ENCODE measurements at places on chromosomes 12 and 14.
A peak's percentile ranks its signal among the peaks of the same experiment; 100 is the strongest.

DNA sequence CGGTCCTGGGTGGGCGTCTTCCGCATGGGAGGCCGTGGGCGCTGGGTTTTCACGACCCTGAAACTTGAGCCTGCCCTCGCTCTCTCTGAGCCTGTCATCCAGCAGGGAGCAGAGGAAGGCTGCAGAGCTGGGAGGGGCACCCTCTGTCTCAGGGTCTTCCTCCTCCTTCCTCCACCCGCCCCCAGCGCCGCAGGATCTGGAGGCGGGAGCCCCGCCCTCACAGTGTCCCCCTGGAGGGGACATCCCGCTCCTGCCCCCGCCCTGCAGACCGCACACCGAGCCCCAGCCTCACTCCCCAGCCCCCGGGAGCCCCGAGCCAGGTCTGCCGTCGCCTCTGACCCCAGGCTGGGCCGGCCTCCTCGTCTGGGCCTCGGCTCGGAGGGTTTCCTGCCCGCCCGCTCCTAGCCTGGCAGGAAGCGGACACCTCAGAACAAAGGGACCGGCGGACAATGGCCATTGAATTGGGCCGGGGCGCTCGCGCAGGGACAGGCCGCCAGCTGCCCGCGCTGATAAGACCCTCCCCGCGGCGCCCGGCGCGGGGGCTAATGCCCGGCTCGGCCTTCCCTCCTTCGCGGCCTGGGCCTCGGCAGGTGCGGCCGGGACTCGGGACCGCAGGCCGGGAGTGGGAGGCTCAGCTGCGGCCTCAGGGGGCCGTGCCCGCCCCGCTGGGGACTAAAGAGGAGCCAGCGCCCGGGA is 15.3 kb upstream of the NUDT14 start:
- no peak for DNase-seq

DNA sequence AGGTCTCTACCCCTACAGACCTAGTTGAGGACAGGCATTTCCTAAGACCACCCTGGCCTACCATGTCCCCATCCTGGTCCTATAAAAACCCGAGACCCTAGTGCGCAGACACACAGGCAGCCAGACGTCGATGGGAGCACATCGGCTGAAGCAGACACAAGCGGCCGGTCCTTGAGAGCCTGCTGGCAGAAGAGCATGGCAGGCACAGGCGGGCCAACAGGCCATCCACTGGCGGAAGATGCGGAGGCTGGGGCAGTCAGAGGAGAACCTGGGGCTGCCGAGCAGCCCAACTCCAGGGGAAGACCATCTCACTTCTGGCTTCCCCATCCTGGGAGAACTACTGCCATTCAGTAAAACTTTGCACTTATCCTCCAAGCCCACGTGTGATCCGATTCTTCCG is 396.8 kb downstream of the AEBP2 start:
- DNase-seq = no peak

DNA sequence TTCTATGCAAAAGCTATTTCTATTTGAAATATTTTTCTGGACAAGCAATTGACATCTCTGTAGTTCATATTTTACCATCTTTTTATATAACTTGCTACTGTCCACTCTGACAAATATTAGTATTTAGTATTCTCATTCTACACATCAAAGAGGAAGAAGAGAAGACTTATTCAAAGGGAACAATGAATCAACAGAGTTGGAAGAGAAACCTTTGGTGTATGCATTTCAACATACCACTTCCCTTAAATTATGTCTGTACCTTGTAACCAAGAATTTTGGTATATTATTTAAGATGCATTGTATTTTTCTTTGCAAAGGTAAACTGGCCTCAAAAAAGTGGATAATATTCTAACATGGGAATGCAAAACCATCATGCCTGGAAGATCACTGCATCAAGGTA is 72.1 kb upstream of the DUSP6 start:
- no peak for DNase-seq

- DNase-seq = no peak
These were observed 182.2 kb upstream of the FBXO33 start for GRCh38 chr14:39614297-39614923.

- DNase-seq = no peak
These were observed 28.7 kb downstream of the NELL2 start for GRCh38 chr12:44847403-44847802.

DNA sequence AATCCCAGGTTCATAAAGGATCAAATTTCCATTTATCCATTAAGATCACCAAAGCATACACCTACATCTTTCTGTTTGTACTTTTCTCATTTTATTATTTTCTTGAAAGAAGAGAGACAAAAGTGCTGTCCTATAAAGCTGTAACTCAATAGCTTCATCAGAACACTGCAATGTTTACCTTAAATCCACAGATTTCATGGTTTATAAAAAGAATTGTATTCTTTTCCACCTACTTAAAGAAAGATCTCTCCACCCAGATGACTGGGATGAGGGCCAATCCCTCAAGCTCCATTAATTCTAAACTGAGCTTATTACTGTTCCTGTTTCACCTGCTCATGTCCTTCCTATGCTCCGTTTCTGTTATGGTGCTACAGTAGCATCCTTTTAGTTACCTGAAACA is 470.6 kb downstream of the BCAT1 start:
- no peak for DNase-seq

DNA sequence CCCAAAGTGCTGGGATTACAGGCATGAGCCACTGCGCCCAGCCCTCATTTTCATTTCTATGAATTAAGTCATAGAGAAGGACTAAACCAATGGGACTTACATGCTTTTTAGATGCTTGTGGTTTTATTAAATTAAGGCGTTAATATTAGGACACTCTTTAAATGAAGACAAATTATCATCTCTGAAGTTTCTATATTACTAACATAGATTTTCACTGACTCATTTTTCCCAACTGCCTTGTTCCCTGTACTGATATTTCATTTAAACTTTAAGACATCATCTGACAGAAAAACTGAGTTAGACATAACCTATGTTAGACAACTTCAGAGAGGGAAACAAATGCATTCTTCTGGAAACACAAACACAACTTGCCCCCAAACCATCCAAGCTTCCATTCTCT is 99.8 kb downstream of the BTG1 start:
- no peak for DNase-seq

DNA sequence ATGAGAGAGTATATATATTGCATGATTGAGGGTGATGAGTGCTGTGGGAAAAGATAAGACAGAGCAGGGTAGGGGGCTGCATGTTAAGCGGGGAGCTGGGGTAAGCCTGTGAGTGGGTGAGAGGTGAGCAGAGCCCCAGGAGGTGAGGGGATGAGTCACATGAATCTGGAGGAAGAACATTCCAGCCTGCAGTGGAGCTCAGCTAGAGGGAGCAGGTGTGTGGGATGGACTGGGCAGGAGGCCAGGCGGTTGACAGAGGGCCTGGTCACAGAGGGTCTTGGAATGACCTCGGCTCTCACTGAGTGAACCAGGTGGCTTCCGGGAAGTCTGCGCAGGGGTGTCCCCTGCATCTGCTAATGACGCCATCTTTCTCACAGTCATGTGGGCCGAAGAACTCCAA is 44.4 kb downstream of the GIT2 start:
- DNase-seq = no peak

DNA sequence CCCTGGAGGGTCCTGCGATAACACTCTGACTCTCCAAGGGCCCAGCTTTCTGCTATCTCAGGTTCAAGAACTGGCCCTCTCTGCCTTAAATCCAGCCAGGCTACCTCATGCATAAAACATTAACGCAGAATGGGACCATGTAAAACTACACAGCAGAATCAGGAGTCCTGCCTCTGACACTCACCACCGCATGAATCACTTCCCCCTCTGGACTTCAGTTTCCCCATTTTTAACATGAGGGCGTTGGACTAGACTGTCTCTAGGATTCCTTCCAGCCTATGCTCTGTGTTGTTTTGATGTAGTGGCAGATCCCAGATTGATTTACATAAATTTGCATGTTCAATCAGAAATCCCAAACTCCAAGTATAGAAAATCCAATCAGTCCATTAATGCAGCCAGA is 3.3 kb downstream of the NCKAP5L start:
- no peak for DNase-seq

- no peak for DNase-seq
These were observed 527.2 kb downstream of the NRXN3 start for GRCh38 chr14:78697341-78697740.

GRCh38 chr12:105206686-105207374 is 29.1 kb downstream of the APPL2 start:
- DNase-seq = no peak

GRCh38 chr14:81382517-81383225 is 17.5 kb downstream of the STON2 start:
- no peak for DNase-seq

DNA sequence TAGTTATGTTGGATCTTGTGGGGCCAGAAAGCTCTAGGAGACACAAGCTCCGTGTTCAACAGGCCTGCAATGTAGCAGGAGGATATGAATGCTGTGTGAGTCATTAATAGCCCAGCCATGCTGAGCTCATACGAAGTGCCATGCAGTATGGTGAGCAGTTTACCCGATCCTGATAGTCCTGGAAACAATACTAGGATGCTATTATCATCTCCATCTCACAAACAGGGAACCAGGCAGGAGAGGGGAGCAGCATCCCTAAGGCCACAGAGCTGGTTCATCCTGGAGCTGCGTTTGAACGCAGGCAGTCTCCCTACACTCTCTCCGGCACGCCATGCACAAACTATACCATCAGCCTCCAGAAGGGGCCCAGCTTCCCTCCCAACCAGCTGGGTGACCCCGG is 20.5 kb downstream of the TTC7B start:
- no peak for DNase-seq

GRCh38 chr14:61599942-61600341 is 95.4 kb upstream of the HIF1A start:
- DNase-seq = no peak

- no peak for DNase-seq
These were observed 2.3 kb downstream of the LARP4 start for GRCh38 chr12:50403001-50403440.

GRCh38 chr12:50566066-50566465 is 61.3 kb downstream of the DIP2B start:
- no peak for DNase-seq

DNA sequence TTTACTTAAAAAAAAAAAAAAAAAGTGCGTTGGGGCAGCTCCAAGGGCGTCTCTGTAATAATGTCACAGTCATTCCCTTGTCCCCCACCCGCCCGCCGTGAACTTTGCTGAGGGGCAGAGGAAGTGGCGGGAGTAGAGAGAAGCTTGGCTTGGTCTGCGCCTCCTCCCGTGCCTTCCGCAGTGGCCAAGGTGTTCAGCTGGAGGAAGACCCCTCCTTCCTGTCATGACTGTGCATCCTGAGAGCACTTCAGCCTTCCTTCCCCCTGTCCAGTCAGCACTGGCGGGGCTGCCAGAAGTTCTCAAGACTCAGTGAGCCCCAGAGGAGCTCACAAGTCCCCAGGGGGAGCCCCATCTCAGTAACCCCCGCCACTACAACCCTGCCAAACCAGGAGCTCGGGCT is 32.2 kb downstream of the AACS start:
- DNase-seq = no peak

GRCh38 chr12:115229517-115229916 is 545.5 kb upstream of the TBX3 start:
- no peak for DNase-seq

- DNase-seq = no peak
These were observed 50.4 kb downstream of the NINJ2 start for GRCh38 chr12:612886-613285.

DNA sequence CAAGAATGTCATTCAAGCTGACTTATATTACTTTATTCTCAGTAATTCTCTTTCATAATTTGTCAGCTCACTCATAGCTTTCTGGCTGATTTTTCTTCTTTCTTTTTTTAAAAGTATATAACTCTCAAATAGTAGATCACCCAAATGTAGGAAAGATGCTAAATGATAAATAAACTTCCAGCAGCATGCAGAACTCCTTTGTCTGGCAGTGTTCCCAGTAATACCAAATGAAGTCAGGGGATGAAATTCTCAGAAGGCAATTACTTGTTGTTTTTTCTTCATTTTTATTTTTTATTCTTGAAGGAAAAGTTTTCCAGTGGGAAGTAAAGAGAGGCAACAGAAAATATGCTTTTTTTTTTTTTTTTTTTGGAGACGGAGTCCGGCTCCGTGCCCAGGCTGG is 133.3 kb upstream of the SLCO1C1 start:
- DNase-seq = no peak

- DNase-seq = no peak
These were observed 95.1 kb upstream of the ARID2 start for GRCh38 chr12:45634273-45634917.

GRCh38 chr12:106764738-106765137 is 9.7 kb upstream of the RIC8B start:
- peak; percentile 41 for DNase-seq

DNA sequence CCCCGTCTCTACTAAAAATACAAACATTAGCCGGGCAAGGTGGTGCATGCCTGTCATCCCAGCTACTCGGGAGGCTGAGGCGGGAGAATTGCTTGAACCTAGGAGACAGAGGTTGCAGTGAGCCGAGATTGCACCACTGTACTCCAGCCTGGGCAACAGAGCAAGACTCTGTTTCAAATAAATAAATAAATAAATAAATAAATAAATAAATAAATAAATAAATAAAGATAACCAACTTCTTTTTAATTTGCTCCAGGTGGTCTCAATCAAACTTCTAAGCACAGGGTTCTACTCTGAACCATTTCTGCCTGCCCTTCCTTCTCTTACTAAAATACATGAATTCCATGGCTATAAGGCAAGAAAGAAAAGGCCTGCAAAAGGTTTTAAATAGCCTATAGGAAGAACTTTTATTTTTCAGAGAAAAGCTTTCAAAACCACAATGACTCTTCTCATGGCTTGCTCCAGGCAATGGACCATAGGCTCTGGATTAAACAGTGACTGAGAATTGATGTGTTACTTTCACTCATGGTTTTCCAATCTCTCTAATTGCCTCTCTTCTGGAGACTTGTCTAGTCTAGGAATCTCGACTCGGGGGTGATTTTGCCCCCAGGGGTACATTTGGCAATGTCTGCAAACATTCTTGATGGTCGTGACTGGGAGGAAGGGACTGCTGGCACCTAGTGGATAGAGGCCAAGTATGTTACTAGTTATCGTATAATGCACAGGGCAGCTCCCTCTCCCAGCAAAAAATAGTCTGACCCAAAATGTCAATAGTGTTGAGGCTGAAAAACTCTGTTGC is 14.4 kb downstream of the IGF1 start:
- no peak for DNase-seq

- no peak for DNase-seq
These were observed 183.8 kb downstream of the PPM1H start for GRCh38 chr12:62750941-62751809.

- DNase-seq = no peak
These were observed 93.5 kb downstream of the LRRC74A start for GRCh38 chr14:76919431-76920330.

- no peak for DNase-seq
These were observed 44.6 kb downstream of the GNS start for GRCh38 chr12:64714551-64714968.

- DNase-seq = no peak
These were observed 46.2 kb downstream of the GALNT9 start for GRCh38 chr12:132282950-132283771.

DNA sequence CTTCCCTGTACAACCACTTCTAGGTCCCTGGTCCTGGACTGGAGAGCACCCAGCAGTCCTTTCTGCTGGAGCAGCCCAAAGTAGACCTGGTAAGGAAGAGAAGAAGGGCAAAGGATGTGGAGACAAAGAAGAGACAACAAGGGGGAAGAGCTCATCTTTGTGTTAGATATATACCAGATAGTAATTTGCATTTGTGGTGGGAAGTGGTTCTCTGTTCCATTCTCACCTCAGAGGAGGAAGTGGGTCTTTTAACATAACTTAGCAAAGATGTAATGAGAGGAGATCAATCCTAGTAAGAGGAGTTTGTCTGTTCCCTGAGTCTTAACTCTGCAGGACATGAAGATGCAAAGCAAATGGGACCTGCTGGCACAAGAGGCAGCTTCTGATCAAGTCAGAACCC is 8.0 kb downstream of the CCDC198 start:
- no peak for DNase-seq
